ENCODE measurements at places on chromosomes 1 and 21.

DNA sequence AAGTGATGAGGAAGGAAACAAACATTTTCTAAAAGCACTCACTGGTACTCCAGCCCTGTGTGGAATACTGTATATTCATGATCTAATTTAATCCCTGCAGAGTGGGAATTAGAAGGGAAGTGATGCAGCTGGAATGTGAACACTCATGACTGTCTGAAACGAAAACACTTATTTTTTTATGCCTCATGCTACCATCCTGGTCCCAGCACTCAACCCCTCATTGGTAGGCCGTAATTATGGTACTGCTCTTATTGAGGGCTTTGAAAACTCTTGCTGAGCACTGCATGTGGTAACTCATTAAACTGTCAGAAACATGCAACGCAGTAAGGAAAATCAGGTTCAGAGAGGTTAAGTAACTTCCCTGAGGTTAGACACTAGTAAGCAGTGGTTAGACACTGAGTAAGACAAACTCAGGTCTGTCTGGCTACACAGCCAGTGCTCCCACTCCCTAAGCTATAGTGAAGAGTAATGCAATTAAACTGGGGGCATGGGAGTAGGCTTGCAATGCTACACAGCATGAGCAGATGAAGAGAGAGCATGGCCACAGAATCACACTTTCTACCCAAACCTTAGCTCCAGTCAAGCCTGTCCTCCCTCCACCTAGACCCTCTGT lies 17.3 kb upstream of the TNFSF4 start:
- DNase-seq, result no peak

DNA sequence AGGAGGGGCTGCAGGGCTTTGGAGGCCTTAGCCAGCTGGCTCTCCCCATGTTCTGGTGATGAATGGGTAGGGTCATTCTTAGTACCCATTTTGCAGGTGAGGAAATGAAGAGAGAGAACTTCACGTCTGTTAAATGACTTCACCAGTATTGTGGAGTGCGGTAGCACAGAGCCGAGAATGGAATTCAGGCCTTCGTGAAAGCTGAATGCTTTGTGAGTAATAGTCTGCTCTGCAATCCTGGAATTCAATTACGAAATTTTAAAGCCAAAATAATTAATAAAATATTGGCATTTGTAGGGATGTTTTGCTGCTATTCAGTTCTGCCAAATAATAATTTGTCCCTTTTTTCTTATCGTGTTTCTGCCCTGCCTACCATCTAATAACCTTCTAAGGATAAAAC lies 197.7 kb downstream of the GREM2 start:
- no peak for DNase-seq

DNA sequence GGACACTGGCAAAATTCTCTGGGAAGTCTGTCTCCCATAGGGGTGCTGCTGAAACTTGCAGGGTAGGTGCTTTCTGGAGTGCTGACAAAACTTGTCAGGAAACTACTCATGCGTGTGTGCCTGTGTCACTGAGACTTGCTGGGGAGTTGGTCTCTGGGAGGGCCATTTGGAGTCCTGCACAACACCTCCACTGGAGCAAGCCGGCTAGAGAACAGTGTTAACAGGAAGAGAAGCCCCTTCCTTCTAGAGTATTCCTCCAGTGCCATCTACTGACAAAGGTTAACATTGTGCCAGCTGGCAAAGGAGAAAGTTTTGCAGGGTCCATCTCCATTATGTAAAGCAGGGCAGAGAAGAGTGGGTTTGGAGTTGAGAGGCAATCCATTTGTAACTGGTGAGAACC lies 30.0 kb downstream of the ZMYM4 start:
- peak; percentile 20 for DNase-seq

DNA sequence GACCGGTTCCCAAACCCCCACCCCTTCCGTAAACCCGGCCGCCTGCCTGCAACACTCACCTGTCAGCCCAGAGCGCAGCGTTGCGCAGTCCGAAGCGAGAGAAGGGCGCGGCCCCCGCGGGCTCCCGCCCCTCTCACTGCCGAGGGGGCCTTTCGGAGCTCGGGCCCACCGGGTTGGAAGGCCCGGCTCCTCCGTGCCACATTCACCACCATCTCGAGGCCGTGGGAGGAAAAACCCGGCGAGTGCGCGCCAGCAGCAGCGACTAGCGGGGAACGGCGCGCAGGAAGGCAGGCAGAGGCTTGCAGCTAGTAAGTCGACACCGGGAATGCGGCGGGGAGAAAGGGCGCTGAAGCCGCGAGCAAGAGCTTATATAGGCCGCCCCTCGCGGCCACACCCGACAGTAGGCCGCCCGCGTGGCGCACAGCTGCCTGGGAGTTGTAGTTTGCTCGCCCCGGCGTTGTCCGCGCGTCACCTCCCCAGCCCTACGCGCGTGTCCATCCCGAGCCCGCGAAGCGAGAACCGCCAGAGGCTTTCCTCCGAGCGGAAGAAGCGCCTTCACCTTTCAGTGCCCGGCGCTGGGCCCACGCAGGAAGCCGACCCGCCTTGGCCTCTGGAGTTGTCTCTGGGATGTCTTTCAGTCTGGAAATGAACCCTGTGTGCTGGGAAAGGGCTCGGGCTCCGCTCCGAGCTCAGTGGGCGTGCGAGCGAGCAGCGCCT lies 10.4 kb upstream of the RAB42 start:
- DNase-seq, result peak; percentile 85

DNA sequence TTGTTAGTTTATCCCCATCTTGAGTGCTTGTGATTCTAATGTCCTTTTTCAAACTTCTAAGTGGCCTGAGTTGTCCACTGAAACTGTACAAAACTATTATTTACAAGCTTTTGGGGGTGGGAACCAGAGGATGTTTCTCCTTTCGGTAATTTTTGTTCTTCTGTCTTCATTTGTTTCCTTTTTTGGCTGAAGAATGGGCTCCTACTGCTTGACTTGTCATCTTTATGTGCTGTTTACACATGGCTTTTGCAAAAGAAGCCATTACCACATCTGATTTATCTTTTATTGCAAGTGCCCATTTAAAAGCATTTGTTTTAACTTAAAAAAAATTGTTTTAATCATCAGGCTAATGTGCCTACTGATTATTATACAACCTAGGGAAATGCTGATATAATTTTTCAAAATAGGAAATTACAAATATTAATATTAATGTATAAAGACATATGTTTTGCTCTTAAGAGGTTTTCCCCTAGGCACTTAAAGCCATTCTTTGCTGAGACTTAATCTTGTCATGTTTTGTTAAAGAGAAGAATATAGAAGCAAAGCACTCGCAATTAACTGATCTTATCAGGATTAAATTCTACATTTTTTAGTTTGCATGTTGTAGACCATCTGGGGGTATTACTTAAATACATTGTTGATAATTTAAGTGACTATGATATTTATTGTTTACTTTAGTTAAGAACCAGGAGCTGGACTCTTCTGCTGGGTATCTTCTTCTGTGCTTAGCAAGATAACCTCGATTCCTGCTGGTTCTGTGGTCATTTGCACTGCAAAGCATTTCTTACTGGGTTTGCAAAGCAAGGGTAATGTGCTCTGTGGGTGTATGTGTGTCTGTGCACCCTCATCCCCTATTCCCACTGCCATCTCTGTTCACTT lies 40.1 kb downstream of the TMEM200B start:
- DNase-seq, result no peak

DNA sequence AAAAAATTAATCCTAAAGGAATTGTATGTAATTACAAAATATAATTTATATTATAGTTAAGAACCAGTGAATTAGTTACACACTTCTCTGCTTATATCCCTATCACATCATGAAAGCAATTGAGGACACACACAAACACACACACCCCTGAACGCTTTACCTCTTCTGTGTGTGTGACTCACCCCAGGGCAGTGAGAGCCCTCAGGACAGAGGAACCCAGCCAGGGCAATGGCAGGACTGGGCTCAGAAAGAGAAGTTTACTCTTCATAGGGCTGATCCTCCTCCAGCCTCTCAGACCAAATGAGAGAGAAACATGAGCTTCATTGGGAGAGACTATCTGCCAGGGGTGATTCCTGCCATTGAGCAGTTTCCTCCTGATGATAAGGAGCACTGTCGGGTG lies 38.1 kb downstream of the SLC44A3 start:
- DNase-seq, result no peak

- DNase-seq, result no peak
Measured at GRCh38 chr1:225607355-225607754, 45.6 kb downstream of the ENAH start.

DNA sequence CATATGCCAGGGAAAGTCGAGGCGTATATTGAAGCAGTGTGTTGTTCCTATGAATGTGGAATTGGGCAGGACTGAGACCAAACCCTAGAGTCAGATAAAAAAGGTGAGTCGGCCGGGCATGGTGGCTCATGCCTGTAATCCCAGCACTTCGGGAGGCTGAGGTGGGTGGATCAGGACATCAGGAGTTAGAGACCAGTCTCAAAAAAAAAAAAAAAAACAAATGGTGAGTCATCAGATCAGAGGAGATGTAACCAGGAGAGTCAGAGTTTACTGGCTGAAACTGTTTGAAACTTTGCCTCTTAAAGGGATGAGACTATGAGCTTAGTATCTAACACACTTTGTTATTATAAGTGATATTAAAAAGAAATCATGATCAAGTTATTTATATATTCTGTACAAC lies 26.4 kb upstream of the SYCP1 start:
- DNase-seq, result no peak

DNA sequence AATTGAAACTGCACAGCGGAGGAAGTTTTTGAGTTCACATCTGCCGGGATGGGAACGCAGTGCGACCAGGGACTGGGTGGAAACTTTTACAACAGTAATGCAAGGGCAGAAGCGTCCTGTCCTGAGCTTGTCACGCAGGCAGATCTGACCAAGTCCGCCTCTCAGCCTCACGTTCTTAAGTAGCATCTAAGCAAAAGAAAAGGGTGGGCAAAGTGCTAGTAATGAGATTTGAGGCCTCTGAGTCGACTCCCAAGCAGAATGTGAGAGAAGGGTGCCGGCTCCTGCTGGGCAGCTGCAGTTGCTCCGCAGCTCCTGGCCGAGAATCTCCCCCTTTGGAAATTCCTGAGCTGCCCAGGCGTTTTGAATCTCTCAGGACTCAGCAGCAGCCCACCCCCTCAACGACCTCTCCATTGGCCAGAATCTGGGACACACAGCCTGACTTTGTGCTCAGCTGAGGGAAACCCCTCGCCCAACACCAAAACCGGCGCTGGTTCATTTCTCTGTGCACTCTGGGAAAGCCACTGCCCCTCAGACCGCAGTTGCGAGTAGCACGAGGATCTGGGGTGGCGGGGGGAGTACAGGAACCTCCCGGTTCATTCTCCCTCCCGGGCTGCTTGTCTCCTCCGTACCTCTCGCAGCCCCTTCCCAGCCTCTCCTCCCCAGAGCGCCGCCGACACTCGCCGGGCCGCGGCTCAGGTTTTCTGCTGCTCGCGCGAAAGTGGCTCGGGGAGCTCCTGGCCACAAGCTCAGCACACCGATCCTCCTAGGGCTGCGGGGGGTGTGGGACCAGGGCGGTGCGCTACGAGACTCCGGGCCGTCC lies 913 bp upstream of the S1PR1 start:
- DNase-seq, result no peak

- DNase-seq, result peak; percentile 20
Measured at GRCh38 chr1:248243204-248243603, 12.0 kb downstream of the OR2M4 start.

GRCh38 chr21:36694031-36694515 lies 4.8 kb upstream of the SIM2 start:
- no peak for DNase-seq

GRCh38 chr1:187877220-187877619 lies 1048.5 kb downstream of the PLA2G4A start:
- DNase-seq, result no peak

DNA sequence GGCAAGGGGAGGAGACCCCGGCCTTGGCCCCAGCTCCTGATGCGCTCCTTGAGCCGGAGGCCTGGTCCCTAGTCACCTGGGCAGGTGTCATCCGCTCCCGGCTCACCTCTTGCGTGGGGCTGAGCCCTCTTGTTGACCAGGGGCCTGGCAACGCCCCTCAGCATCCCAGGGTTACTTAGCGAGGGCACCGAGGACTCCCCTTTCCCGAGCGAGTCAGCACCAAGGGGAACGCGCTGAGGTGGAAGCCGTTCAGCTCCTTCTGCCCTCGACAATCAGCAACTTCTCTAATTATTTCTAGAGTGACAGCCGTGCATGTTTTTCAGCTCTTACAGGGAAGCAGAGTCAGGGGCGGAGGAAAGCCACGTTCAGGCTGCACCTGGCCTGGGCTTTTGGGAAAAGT lies 522 bp downstream of the SLC45A1 start:
- no peak for DNase-seq

GRCh38 chr1:244667797-244668196 lies 14.9 kb downstream of the DESI2 start:
- DNase-seq, result no peak

DNA sequence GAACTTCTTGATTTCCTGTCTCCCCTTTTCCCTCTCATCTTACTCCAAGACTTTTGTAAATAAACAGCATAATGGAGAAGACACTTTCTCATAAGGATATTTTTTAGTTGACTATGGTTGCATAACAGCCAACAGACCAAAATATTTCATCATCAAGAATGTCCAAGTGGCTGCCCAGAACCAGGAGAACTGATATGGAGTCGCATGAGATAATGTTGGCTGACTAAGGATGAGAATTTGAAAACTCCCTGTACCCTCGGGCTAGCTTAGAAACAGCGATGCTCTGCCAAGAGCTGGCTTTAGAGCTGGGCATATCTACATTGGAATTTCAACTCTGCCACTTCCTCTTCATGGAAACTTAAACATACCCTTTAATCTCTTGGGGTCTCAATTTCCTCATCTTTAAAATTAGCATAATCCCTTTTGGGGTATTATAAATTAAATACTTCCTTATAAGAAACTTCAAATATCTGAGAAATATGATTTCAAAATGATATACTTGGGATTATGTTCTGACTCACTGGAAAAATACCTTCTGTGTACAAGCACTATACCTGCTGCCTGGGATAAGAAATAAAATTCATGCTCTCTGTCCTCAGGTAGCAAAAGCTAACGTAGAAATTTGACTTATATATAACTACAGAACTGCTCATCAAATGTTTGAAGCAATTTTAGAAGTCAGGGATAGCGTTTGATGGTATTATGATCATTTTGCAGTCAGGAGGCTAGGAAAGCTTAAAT lies 777.3 kb downstream of the LTN1 start:
- DNase-seq, result no peak

- no peak for DNase-seq
Measured at GRCh38 chr21:46636550-46637285, 1.2 kb downstream of the PRMT2 start.

- DNase-seq, result no peak
Measured at GRCh38 chr1:73832276-73833181, 365.4 kb downstream of the LRRIQ3 start.

All from Panc1 (cell line).